ENCODE measurements at places on chromosomes 6 and 20.

GRCh38 chr20:51500311-51500710 lies 42.2 kb downstream of the NFATC2 start:
- DNase-seq, result peak; percentile 42

- no peak for DNase-seq
Observed at GRCh38 chr6:87925373-87926060, 122.1 kb upstream of the SPACA1 start.

DNA sequence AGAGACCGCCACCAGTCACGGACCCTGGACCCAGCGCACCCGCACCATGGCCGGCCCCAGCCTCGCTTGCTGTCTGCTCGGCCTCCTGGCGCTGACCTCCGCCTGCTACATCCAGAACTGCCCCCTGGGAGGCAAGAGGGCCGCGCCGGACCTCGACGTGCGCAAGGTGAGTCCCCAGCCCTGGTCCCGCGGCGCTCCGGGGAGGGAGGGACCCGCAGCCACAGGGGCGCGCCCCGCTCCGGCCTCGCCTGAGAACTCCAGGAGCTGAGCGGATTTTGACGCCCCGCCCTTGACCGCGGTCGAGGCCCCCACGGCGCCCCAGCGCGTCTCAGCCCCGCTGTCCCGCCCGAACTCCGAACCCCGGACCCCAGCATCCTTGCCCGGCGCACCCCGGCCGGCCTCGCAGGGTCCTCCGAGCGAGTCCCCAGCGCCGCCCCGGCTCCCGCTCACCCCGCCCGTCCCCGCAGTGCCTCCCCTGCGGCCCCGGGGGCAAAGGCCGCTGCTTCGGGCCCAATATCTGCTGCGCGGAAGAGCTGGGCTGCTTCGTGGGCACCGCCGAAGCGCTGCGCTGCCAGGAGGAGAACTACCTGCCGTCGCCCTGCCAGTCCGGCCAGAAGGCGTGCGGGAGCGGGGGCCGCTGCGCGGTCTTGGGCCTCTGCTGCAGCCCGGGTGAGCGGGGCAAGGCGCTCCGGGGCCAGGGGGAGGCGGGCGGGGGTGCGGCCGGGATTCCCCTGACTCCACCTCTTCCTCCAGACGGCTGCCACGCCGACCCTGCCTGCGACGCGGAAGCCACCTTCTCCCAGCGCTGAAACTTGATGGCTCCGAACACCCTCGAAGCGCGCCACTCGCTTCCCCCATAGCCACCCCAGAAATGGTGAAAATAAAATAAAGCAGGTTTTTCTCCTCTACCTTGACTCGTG lies at the start of gene OXT:
TSS of gene OXT (plus strand) at position 11 of the 920 bp plus-strand sequence. CDS start at position 47, 36 bp downstream.
- DNase-seq, result peak; percentile 79

- DNase-seq, result no peak
Observed at GRCh38 chr6:166005944-166006899, 161.4 kb downstream of the TBXT start.

GRCh38 chr6:117317261-117317660 lies 51.9 kb downstream of the VGLL2 start:
- no peak for DNase-seq

- peak; percentile 53 for DNase-seq
Observed at GRCh38 chr6:33192671-33193602, 670 bp upstream of the COL11A2 start.

GRCh38 chr20:38831995-38832620 lies 26.6 kb downstream of the PPP1R16B start:
- DNase-seq, result no peak

- no peak for DNase-seq
Observed at GRCh38 chr6:30841644-30842504, 42.4 kb upstream of the DDR1 start.

- no peak for DNase-seq
Observed at GRCh38 chr20:49675368-49676151, 38.1 kb downstream of the B4GALT5 start.

DNA sequence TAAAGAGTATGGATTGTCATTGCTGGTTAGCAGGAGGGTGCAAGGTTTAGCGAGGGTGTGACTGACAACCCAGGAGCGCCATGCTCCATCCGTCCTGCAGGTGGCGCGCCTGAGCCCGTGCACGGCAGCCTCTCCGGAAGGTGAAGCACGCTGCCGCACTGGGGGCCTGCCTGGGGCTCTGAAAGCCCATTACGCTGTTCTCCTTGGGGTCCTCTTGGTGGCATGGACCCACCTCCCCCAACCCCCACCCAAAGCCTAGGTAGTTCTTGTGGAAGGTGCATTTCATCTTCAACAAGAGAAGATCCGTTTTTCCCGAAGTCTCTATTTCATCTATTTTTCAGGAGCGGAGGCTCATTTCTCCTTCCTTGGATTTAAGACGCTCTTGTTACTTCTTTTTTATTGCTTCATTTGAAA lies 197.4 kb upstream of the KCNG1 start:
- DNase-seq, result peak; percentile 55

- no peak for DNase-seq
Observed at GRCh38 chr20:9408422-9409300, 105.7 kb upstream of the LAMP5 start.

GRCh38 chr6:53366128-53366641 lies 17.4 kb upstream of the ELOVL5 start:
- DNase-seq, result no peak

DNA sequence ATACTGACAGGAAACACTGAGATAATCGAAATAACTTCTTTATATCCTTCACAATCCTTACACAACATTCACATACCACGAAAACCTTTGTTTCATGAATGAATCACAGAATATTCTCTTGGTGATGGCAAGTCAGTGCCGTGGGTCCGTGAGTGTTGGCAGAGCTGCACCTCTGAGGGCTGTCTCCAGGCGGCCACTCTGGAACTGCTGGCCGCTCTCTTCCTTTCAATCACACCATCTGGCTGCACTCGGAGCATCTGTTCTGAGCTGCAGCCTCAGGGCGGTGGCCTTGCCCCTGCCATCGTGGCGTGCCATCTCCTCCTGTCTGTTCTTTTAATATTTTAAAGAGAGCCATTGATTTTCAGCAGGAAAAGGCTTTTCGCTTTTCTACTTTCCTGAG lies 129.4 kb upstream of the AFDN start:
- no peak for DNase-seq

GRCh38 chr6:154549179-154549578 lies 38.7 kb upstream of the CNKSR3 start:
- no peak for DNase-seq

DNA sequence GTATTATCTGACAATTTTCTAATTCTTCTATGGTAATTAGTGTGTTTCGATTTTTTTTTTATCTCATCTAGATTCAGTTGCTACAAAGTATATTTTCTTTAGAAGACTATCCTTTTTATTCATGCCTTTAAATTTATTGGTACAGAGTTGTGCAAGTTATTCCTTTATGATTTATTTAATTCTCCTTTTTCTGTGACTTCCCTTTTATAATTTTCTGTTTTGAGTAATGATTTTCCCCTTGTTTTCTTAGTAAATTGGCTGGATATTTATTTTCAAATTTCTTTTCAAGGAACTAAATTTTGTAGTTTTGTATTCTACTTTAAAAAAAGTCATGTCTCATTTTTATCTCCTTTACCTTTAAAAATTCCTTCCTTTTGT lies 2.4 kb upstream of the IL22RA2 start:
- no peak for DNase-seq

- peak; percentile 48 for DNase-seq
Observed at GRCh38 chr6:167827583-167828324, 1.0 kb downstream of the AFDN start.

DNA sequence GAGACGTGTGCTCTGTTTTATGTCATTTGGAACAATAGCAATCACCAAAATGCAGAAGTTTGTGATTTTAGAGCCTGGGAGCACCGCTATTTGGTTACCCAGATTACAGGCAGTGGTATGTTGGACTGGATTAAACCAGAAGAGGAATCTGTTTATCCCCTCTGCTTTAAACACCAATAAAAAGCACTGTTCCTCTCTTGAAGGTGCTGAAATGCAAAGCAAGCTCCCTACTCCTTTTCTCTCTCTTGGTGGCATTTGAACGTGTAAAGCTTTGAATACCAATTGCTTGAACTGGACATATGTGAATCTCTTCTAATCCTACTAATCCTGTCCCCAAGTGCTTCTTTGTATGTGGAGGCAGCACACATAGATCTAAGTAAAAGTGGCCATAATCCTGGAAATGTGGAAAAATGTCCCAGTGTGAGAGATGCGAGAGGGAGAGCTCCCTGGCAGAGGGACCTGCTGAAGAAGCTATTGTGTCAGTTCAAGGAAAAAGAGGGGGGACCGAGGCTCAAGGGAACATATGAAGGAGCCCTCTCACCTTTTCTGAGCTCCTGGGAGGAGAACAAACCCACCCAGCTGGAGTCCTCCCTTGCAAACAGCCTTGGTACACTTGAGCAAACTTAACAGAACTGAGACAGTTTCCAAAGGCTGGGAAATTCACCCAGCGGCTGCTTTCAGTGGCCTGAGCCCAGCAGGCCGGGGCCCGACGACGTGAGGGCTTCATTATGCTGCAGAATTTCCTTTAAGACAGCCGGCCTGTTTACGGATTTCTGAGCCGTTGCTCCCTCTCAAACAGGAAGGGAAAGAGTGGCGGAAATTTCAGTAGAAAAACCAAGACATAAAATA lies 18.8 kb upstream of the OLIG3 start:
- DNase-seq, result no peak

DNA sequence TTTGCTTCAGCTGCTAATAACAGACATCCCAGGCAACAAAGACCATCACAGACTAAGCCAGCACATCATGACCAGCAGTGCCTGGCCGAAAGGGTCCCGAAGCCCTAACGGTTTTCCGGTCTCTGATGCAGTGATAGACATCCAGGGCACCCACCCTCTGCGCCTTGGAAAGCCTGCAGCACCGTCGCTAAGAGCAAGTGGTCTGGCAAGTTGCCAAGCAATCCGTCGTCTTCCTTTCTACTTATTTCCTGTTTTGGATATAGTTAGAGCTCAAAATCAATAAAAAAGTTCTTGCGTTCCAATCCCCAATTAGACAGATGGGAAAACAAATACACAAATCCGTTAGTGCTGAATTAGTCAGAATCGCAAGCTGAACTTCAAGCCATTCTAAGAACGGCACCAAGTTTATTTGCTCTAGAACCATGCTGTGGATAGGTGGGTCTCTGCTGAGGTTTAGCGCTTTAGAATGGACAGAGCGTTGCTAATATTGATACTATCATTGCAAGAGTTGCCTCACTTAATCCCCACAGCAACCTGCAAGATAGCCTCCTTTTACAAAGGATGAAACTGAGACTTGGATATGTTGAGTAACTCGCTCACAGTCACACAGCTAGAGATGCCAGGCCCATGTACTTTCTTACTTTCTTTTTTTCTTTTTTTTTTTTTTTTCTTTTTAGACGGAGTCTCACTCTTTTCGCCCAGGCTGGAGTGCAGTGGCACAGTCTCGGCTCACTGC lies 163.3 kb upstream of the SNX9 start:
- DNase-seq, result no peak

DNA sequence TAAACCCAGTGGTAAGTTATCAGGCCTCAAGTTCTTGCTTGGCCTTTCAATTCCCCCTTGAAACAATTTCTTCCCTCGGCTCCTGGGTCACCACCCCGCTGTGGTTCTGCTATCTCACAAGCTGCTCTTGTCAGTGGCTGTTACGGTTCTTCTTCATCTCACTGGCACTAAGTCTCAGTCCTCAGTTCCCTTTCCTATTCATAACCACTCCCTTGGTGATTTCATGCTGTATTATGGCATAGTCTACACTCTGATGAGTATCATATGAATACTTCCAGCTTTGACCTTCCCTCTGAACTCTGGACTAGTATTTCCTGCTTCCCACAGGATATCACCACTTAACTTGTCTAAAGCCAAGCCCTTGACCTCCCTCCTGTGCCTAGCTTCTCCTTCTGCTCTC lies 7.9 kb downstream of the TAAR1 start:
- no peak for DNase-seq

- DNase-seq, result no peak
Observed at GRCh38 chr20:50356525-50356885, 153.7 kb upstream of the PTPN1 start.

- no peak for DNase-seq
Observed at GRCh38 chr6:112651239-112651638, 304.1 kb downstream of the RFPL4B start.

GRCh38 chr20:21519136-21519584 lies 5.3 kb upstream of the NKX2-2 start:
- no peak for DNase-seq

- DNase-seq, result no peak
Observed at GRCh38 chr6:41439524-41440418, 104.4 kb downstream of the NCR2 start.

DNA sequence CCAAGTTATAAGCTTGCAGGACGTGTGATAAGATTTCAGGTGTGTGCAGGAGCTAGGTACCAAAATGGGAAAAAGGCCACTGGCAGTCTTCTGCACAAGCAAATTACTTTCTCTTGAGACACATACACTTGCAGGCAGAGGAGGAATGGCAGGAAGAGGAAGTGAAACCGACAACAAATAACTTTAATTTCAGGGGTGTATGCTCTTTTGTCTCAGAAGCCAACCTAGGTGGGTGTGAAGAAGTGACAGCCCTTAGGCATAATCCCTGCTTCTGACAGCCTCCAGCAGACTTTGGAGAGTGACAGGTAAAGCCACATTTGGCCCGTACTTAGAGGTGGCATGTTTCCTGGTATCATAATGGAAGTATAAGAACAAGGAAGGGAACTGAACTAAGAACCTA lies 118.8 kb upstream of the TRAF3IP2 start:
- DNase-seq, result no peak
